ENCODE measurements at places on chromosomes 2 and 18.

GRCh38 chr2:150591496-150592285, 104.2 kb upstream of the RND3 start:
- no peak for DNase-seq

GRCh38 chr2:46666754-46667153, 187.4 kb downstream of the TMEM247 start:
- DNase-seq, result no peak

GRCh38 chr2:86237172-86237571, 37.9 kb downstream of the MRPL35 start:
- DNase-seq, result no peak

DNA sequence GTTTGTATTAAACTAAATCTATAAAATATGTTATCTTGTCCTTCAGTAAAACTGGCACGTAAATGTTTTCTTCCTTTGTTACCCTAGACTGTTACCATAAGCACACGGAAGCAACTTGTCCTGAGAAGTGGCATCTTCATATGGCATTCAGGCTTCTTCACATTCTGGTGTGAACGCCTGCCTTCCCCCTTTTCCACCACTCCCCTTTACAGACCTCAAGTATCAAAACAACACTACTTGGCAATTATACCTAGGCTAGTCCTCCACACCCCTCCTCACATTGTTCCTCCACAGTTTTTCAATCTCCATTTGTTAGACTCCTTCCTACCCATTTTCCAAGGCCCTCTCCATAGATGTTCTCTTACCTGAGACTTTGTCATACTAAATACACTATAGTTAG, 2.9 kb downstream of the MEX3C start:
- no peak for DNase-seq

GRCh38 chr2:240432430-240432819, 3.0 kb upstream of the GPC1 start:
- DNase-seq, result no peak

GRCh38 chr2:20634507-20635112, 16.3 kb downstream of the HS1BP3 start:
- DNase-seq, result no peak

- DNase-seq, result no peak
These were observed 166.1 kb downstream of the MTCL1 start for GRCh38 chr18:8871489-8871888.

GRCh38 chr2:98647636-98648035, 39.2 kb downstream of the UNC50 start:
- no peak for DNase-seq
